EH (cell line): ENCODE measurements at places on chromosomes 12 and 14.

GRCh38 chr14:64364907-64365306 lies 23.2 kb upstream of the MTHFD1 start:
- peak; percentile 55 for DNase-seq

GRCh38 chr14:104882991-104883660 lies 18.1 kb downstream of the CEP170B start:
- DNase-seq: no peak

- no peak for DNase-seq
These were observed 146.3 kb downstream of the PLCZ1 start for GRCh38 chr12:18591473-18591872.

DNA sequence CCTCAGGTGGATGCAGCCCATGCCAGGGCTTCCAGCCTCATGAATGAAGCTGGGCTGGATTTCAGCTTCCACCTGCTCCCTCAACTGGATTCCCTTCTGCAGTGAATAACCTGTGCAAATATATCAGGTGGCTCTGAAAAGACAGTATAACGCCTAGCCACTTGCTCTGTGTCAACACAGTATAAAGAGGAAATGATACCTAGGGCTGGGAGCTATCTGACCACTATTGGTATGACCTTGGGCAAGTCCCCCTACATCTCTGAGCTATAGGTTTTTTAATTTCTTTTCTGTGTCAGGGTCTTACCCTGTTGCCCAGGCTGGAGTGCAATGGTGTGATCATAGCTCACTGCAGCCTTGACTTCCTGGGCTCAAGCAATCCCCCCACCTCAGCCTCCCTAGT lies 19.8 kb downstream of the ISM2 start:
- DNase-seq: no peak

GRCh38 chr14:74784634-74785033 lies 21.5 kb downstream of the YLPM1 start:
- no peak for DNase-seq

DNA sequence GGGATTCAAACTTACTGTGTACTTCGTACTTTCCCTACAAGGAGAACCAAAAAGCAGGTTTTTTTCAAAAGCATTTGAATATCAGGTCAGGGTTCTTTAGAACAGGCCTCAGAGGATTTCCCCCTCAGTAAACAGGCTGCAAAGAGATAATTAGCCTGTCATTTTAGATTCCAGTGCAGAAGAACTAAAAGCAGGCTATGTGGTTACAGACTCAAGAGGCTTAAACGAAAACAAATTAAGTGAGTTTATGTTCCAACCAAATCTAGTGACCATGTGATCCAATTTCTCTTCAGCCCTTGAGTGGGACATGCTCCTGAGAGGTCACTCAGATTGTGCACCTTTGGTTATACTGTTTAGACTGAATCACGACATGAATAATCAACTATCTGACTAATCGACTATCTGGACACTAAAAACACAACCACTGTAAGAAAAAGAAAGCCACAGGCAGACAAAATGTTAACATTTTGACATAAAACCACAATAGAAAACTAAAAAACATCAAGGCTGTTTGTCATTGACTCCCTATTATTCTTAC lies 4.5 kb downstream of the TMED8 start:
- peak; percentile 23 for DNase-seq

DNA sequence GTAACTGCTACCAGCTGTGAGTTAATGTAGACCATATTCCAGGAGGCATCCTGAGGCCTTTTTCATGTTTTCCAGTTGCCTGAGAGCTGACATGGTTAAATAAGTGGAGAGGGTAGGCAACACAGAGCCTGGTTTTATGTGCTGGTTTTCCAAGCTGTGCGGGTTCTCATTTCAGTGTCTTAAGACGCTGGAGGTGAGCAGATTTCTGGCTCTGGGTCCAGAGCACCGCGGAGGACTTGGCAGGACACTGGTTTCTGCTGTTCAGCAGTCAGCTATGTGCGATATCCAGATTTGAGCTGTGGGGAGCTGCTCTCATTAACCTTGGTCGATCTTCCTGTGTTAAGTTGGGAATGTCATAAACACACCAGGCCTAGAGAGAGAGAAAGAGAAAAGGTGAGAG lies 680.8 kb downstream of the BCL11B start:
- no peak for DNase-seq

DNA sequence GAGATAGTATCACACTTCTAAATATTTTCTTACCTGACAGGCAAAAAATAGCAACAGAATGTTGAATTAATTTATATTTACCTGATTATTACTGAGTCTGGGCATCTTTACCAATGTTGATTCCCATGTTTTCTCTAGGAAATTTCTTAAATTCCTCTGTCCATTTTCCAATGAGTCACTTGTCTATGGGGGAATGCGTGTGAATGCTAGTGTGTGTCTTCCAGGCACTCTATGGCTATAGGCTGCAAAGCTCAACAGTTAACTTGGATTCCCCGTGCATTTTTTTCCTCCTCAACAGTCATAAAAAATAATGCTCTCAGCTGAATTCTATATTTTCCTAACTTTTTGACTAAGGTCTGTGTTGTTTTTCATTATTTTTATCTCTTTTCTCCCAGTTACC lies 1385.8 kb upstream of the FLRT2 start:
- DNase-seq: no peak

DNA sequence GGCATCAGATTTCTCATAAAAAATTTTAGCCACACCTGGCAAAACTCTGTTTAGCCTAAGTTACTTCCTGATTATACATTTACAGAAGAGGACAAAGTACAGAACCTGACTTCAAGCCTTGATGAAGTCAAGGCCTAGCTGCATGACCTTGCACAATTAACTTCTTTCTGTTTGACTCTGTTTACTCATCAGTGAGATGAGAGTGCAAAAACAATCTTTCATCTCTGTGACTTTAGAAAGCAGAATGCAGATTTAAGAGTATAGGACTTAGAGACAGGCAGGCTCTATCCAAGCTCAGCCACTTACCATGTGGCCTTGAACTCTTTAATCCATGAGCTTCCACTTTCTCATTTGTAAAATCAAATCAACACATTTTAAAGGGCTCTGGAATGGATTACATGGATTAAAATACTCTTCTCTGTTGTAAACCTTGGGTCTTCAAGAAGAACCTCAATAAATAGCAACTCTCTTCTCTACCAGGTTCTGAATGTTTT lies 1178.9 kb downstream of the FLRT2 start:
- DNase-seq: no peak

DNA sequence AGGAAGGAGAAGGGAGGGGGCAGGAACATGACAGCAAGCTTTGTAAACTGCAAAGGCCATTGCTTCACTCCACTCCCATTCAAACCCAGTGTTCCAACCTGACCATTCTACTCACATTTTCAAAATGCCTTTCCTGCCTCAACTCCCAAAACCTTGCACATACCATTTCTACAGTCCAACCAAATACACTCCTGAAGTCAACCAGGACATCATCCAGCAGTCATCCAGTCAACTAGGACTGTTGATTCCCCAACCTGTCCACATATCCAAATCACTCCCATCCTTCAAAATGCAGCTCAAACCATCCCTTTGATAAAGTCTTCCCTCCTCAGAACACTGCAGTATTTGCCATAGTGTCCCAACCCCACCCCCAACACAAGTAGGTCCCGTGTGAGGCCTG lies 2.9 kb downstream of the SMUG1 start:
- no peak for DNase-seq

- no peak for DNase-seq
These were observed 77.7 kb upstream of the ATP2B1 start for GRCh38 chr12:89786177-89786810.

- DNase-seq: peak; percentile 69
These were observed 9.5 kb downstream of the PPP1CC start for GRCh38 chr12:110733089-110733715.

- no peak for DNase-seq
These were observed 87.0 kb downstream of the DAD1 start for GRCh38 chr14:22502007-22502406.

- peak; percentile 73 for DNase-seq
These were observed 119.4 kb downstream of the KTN1 start for GRCh38 chr14:55699131-55700057.

GRCh38 chr14:93954900-93955849 lies 21.2 kb downstream of the ASB2 start:
- DNase-seq: no peak

DNA sequence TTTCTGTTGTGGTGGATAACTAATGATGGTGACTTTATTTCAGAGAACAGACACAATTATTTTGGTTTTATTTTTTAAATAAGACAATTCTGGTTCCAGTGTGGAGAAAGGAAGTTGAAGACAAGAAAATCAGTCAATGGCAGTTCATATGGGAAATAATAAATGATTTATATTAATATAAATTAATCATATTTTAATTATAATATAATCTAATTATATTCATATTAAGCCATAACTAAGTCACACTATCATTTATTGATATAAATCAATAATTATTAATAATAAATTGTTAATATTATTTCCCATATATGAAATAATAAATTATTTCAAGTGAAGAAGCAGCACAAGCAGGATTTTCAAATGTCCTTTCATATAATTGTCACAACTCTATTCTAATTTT lies 2.8 kb downstream of the TOMM20L start:
- no peak for DNase-seq

DNA sequence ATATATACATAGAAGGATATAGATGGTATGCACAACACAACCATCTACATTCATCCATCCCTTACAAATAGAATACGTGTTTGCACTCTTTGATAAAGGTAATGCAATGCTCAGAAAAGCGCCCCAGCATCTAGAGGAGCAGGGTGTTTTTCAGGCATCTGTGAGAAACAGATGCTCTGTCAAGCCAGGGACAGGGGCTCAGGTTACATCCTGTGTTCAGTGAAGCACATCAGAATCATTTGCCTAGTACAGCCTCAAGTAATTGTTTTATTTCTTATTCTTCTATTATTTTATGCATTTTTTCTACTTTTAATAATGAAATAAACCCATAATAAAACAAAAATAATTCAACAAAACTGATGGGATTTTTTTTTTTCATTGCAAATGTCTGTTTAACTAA lies 50.5 kb upstream of the HIF1A start:
- DNase-seq: peak; percentile 40

DNA sequence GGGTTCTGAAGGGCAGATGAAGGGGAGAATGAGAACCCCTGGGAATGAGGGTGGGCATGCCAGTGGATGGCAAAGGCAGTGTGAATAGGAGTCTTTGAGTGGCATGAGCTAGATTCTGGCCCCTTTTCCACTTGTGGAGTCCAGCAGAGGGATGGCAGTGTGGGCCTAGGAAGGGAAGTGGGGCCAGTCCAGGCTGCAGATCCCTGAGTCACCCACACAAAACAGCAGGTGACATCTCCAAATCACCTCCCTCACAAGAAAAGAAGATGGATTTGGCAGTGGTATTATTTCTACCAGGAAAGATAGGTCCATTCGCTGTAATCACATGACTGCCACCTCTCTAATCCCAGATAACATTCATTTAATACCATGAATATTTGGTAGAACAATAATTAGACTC lies 151.3 kb downstream of the TTC7B start:
- no peak for DNase-seq

- no peak for DNase-seq
These were observed 27.6 kb downstream of the SLC35E3 start for GRCh38 chr12:68773582-68773981.

DNA sequence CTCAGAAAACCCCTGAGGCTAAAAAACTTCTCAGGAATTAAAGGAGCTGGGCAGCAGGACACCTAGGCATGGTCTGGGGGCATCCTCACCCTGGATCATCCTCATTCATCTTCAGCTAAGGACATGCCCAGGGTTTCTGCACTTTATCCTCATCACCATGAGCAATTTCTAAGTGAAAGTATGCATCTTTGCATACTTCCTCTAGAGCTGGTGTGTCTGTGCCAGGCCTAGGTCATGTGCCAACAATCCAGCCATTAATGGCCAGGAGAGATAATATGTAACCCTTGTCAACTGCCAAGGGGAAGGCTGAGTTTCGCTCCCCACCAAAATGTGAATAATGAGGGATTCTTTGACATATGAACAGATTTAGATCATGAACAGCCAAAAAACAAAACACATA lies 160.5 kb downstream of the KITLG start:
- DNase-seq: peak; percentile 79

DNA sequence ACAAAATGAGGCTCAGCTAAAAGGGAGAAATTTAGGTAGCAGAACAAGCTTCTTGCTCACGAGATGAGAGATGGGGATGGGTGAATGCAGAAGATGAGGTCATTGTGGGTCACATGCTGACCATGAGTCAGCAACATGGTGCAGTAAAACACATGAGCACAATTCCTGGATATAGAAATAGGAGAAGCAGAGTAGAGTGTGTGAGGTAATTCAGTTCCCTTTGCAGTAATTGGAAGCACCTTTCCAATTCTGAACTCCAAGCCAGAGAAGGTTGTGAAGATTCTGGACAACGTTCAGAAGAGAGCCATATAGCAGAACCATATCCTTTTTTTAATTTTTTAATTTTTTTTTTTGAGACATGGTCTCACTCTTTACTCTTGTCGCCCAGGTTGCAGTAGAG lies 62.0 kb upstream of the LMNTD1 start:
- DNase-seq: peak; percentile 87

GRCh38 chr14:66944872-66945271 lies 244.4 kb upstream of the GARIN2 start:
- DNase-seq: peak; percentile 25

DNA sequence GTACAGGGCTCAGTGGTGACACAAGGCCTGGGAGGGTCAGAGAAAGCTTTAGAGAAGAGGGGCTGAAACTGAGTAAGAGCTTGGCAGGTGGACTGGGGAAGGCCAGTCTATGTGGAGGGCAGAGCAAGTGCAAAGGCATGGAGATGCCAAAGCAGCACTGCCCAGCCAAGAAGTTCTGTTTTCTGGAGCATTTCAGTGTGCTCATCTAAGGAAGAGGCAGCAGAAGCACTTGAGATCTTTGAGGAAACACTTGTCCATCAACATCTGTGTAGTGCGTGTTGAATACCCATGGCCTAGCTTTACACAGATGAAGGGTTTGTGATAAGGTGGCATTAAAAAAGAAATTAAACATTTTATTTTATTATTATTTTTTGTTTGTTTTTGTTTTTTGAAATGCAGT lies 52.8 kb downstream of the FOS start:
- no peak for DNase-seq

DNA sequence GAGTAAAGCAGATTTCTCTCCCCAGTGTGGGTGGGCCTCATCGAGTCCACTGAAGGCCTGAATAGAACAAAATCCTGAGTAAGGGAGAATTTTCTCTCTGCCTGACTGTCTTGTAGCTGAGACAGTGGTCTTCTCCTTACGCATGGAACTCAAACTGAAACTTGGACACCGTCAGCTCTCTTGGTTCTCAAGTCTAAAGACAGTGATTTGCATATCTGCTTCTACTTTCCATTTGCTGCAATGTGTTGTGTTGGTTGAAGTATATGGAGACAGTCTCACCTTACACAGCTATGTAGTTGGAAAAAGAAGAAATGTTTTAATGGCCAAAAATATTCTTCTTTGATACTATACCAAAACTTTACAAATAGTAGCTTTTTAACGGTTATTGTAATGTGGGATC lies 160.2 kb upstream of the LMNTD1 start:
- no peak for DNase-seq

DNA sequence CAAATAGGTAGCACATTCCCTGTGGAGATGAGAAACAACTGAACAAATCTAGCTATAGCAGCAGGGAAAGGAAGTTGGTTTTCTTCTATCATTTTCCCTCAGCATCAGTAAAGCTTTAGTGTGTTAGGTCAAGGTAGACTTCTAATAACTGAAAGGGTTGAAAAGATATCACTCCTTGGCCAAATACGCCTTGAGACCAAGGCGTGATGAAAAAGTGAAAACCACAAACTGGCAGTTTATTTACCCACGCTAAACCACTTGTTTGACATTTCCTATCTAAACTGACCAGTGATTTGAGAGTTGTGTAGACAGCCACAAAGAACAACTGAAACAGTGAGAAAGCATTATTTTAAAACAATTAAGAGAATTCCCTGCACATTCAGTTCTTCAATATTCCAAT lies 99.6 kb upstream of the SOX5 start:
- no peak for DNase-seq
